ENCODE measurements at places on chromosomes 6 and 20.

- peak; percentile 24 for DNase-seq
Observed at GRCh38 chr20:35661053-35661452, 3.6 kb downstream of the CPNE1 start.

DNA sequence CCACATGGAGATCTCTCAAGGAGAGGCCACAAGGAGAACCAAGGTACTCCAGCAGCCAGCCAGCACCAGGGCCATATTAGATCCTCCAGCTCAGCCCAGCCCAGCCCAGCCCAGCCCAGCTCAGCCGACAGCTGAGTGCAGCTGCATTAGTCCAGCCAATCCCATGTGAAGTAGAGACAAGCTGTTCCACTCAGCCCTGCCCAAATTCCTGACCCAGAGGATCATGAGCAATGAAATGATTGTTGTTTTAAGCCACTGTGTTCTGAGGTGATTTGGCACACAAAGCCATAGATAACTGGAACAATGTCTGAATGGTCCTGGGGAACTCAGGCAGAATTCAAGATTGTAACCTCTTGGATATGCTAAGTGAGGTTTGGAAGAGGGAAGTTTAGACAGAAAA is 59.5 kb upstream of the BMP2 start:
- peak; percentile 89 for DNase-seq

DNA sequence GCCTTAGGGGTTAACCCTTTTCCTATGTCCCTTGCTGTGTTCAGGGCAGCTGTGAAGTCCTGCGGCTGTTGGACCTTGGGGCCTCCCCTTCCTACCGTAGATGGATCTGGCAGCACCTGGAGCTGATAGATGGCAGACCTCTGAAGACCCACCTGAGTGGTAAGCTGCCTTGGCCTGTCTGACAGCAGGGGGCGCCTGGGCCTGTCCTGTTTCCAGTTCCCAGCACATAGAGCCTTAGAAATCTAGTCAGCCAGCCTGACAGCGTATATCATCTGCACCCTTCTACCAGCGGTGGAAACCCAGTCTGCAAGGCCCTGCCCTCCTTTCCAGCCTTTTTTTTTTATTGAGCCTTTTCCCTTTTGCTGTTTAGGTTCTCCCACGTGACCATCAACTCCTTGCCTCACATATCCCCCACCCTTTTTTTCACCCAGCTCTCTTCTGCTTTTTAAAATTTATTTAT is 26.6 kb downstream of the CNBD2 start:
- DNase-seq = peak; percentile 81

GRCh38 chr20:50267041-50267865 is 76.6 kb downstream of the CEBPB start:
- no peak for DNase-seq

GRCh38 chr6:33029328-33030184 is 20.2 kb upstream of the HLA-DOA start:
- DNase-seq = peak; percentile 32

DNA sequence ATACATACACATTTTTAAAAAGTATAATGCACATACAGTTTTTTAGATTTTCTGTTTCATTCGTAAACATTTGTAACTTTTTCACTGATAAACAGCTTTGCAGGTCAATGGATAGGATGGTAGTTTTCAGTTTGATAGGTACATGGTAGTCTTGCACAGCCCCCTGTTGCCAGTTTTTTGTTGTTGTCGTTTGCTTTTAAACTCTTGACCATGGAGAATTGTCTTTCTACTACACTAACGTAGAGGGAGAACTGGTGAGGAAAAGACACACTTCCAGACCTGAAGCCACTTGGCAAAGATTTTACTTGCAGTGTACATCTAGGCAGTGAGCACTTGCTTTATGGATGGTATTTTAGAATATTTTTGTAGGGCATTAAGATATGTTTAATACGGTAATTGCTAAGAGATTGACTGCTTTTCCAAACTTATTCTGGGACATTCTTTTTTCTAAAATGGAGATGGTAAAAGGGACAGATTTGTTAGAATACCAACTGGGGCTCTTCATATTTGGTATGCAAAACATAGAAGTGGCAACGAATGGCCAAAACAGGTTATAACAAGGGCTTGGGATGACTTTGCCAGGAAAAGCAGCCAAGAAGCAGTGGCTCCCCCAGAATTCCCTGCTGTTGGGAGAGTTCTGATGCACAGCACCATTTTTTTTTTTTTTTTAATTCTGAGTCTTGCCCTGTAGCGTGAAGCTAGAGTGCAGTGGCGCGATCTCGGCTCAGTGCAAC is 1.5 kb downstream of the PYGB start:
- no peak for DNase-seq

DNA sequence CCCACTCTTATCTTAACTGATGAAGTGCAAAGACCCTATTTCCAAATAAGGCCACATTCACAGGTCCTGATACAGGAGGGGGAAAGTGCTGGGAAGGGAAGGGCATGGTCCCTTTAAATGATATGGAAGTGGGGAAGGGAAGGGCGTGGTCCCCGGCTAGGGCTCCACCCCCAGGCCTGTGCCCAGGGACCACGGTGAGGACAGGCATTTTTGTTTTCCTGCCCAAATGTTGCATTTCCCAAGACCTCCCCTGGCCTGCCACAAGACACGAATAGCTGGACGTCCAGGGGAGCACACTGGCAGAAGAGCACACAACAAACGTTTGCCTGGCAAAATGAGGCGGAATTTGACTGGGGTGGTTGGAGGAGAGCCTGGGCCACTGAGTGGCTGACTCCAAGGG is 16.1 kb upstream of the HFE start:
- no peak for DNase-seq

GRCh38 chr6:83490217-83490807 is 22.0 kb upstream of the PRSS35 start:
- no peak for DNase-seq

- DNase-seq = no peak
Observed at GRCh38 chr6:21078497-21078896, 515.1 kb upstream of the SOX4 start.

DNA sequence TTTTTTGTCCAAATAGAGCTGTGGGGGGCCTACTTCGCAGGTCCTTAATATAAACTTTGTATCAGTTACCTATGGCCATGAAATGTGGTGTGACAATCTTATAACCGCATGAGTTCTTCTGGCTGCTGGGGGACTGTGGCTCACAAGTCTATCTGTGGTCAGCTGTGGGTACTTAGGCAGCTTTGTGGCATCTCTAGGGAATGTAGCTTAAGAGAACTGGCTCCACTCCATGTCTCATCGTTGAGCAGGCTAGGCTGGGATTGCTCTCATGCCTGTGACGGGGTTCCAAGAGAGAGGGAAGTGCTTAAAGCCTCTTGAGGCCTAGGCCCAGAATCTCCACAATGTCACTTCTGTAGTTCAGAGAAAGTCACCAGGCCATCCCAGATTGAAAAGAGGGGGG is 140.5 kb downstream of the BTBD3 start:
- DNase-seq = peak; percentile 28

Data from iris pigment epithelial cell (primary cell).